CD4-positive, alpha-beta T cell treated with Interleukin-2 at 100 ng/mL for 4 hours (primary cell): ENCODE measurements at places on chromosomes 12 and 14.

- no peak for DNase-seq
These were observed 87.4 kb upstream of the SLC38A2 start for GRCh38 chr12:46459861-46460545.

GRCh38 chr12:2679068-2679815 lies 115.5 kb upstream of the FKBP4 start:
- no peak for DNase-seq

- DNase-seq: no peak
These were observed 328.8 kb upstream of the DIO3 start for GRCh38 chr14:101232340-101233020.

DNA sequence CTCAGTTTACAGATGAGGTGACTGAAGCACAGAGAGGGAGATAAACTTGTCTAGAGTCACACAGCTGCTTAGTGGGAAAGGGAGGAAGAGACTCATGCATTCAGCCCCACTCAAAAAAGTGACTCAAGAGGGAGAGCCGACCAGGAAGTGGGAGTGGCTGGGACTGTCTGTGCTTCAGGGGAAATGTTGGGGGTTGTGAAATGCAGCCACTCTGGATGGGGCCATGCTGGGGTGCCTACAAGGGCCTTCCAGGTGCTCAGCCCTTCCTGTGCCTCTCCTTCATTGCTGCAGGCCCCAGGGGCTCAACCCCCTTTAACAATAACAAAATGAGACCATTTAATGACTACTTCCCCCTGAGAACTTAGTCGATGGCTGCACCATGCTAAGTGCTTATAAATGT lies 41.8 kb downstream of the CACNA1C start:
- no peak for DNase-seq
